ENCODE measurements at places on chromosomes 2 and 18.

GRCh38 chr2:88856409-88857135 lies 165.1 kb downstream of the RPIA start:
- DNase-seq = no peak

- no peak for DNase-seq
These were observed 59.0 kb upstream of the THOC1 start for GRCh38 chr18:326846-327245.

DNA sequence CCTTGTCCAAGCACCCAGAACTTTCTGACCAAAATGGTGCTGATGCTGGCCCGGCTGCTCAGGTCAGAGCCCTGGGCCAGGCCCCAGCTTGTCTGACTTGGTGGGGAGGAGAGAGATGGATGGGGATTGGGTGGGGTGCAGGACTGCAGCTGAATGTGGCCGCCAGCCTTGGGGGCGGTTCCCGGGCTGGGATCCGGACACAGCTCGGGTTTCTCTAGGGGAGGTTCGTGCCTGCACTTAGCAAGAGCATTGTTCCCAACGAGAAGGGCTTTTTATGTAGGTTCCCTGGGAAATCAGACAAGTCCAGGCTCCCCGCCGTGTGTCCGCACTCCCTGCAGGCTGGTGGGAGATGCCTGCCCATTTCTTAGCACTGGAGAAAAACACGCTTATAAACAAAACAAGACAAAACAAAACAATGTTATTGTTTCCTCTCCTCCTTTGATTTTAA lies 50.5 kb upstream of the HS6ST1 start:
- DNase-seq = no peak

GRCh38 chr2:62705859-62706720 lies 577 bp downstream of the EHBP1 start:
- DNase-seq = peak; percentile 71

GRCh38 chr2:40380721-40381120 lies 71.2 kb downstream of the SLC8A1 start:
- no peak for DNase-seq

GRCh38 chr2:24179683-24180082 lies 4.8 kb downstream of the FAM228A start:
- no peak for DNase-seq

DNA sequence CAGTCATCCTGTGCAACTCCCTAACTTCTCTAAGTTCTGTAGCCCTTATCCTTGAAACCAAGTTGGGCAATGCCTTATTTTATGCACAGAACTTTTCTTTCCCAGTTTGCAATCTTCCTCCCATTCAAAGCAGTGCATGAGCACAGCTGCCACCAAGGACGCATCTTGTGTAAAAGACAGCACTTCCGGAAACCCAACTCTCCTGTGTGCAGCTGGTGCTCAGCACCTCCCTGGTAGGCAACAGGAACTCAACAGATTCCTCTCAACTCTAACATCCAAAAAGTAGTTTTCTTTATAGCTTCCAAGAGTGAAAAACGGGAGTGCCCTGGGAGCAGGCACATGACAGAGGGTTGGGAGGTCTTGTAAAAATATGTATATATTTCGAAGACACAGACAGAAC lies 2.2 kb downstream of the TMEM18 start:
- no peak for DNase-seq

DNA sequence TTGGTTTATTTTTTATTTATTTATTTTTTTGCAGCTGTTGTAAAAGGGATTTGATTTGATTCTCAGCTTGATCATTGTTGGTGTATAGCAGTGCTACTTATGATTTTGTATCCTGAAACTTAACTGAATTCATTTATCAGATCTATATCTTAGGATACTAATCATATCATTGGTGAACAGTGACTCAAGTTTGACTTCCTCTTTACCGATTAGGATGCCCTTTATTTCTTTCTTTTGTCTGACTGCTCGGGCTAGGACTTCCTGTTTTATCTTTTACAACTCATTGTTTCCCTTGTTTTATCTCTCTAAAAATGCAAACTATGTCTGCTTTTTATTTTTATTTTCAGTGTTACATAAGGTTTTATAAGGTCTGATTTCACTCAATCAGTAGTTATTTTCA lies 23.6 kb downstream of the SP100 start:
- no peak for DNase-seq

DNA sequence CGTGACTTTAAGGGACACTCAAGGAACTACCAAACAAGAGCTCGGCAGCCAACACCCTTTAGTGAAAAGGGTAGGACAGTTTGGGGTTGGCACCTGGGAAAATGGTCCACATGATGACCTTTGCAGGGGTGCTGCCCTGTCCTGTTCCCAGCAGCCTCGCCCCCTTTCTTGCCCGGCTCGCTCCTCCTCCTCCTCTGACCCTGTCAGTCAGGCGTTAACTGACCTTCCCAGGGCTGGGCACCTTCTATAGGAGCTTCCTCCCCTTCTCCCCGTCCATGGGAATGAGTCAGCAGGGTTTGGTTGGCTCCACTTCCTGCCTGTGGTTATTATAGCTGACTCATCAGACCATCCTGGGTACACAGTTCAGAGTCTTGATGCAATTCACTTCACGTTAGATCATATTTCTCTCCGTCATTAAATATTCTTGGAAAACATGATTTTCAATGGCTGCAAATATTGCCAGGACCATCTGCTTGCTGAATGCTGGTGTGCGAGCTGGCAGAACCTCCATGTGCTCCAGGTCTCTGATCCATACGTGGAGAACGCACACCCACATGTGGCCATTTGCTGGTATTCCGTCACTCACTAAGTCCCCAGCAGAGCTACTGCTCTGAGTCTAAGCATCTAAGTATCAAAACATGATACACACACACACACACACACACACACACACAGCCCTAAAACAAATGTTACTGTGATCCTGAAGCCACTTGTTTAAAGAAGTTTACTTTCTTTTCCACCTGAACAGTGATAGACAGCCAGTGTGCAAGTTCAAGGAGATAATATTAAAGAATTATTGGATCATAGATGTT lies 185.0 kb downstream of the ANAPC1 start:
- DNase-seq = peak; percentile 94

- peak; percentile 48 for DNase-seq
These were observed 24.9 kb upstream of the RAB10 start for GRCh38 chr2:26008851-26009566.

GRCh38 chr2:11330457-11331142 lies 13.8 kb downstream of the ROCK2 start:
- no peak for DNase-seq

DNA sequence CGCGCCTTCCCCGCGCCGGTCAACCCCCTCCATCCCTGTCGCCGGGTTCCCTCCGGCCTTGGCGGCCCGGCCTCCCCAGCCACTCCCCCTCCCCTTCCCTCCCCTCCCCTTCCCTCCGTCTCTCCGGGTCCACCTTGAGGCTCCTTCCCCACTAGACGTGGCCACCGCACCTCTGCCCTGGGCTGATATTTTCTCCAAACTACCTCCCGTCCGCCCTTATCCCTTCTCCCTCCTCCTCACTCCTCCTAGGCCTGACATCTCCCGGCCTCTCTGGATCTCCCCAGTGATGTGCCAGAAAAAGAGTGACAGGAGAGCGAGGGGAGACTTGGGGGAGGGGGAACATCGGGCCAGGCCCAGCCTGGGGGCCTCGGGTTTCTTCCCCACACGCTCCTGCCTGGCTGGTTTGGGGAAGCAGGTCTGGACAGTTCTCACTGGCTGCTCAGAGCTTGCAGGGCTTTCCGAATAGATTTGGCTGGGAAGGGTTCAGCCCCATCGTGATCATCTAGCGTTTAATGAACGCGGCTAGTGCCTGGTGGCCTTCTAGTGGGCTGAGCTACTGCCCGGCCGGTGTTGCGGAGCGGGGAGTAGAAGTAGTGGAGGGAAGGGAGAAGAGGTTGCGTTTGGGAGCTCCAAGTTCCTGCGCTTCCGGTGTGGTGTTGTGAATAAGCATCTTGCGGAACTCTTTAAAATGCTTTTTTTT lies 641 bp downstream of the MAPRE3 start:
- no peak for DNase-seq

DNA sequence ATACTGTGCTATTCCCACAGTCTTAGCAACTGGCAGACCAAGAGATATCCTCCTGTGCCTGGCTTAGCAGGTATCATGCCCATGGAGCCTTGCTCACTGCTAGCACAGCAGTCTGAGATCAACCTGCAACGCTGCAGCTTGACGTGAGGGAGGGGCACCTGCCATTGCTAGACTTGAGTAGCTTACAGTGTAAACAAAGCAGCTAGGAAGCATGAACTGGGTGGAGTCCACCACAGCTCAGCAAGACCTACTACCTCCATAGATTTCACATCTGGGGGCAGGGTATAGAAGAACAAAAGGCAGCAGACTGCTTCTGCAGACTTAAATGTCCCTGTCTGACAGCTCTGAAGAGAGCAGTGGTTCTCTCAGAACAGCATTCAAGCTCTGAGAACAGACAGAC lies 74.8 kb downstream of the AKAIN1 start:
- no peak for DNase-seq

GRCh38 chr2:229910832-229911412 lies 10.9 kb downstream of the TRIP12 start:
- peak; percentile 35 for DNase-seq

- DNase-seq = no peak
These were observed 96.8 kb upstream of the DNAJC10 start for GRCh38 chr2:182619276-182619675.
